Progenitor cell of endocrine pancreas (in vitro differentiated cells): ENCODE measurements at places on chromosomes 1 and 21. TPM values are rescaled to one million over a fixed set of nuclear protein-coding genes. Genes with fewer than 3 reads are reported as not detected.
A peak's percentile ranks its signal among the peaks of the same experiment; 100 is the strongest.

UTS2 gene
- total RNA-seq = not detected in 2 replicates

DNA sequence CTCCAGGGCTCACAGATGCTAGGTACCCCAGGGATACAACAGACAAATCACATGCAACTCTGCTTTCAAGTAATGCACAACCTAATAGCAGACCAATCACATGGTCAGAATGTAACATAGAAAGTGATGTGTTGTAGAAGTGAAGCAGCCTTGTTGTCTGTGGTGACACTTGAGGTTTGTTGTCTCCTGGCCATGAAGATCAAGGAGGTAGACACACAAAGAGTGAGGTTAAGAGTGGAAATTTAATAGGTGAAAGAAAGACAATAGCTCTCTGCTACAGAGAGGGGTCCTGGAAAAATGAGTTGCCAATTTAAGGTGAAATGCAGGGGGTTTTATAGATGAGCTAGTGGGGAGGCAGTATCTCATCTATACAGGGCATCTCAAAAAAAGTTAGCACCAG is 2.5 kb upstream of the TMEM9 start:
- no peak for DNase-seq

DNA sequence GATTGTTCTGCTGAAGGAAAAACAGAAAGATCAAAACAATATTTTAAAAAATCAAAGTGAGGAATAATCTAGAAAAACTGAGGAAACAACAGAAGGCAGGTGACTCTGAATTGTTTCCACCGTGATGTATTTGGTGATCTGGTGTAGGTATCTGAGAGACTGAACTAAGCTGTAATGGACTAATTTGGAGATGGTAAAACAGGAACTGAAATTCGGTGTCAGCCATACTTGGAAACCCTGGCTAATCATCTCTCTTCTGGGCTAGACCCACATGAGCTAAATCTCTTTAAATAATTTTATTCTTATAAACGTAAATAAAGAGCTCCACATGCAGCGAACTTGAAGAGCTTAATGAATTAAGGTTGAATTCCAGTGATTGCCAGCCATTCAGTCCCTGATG is 1226.1 kb downstream of the NCAM2 start:
- no peak for DNase-seq

GRCh38 chr1:101820071-101820470 is 176.7 kb downstream of the OLFM3 start:
- peak; percentile 12 for DNase-seq

SMG5 gene
- 114 TPM in 2 replicates for total RNA-seq

GRCh38 chr1:112399456-112399855 is 3.4 kb downstream of the CTTNBP2NL start:
- no peak for DNase-seq

- DNase-seq = no peak
Observed at GRCh38 chr1:37021502-37021901, 12.8 kb downstream of the GRIK3 start.

- DNase-seq = no peak
Observed at GRCh38 chr1:193237381-193237978, 51.1 kb upstream of the B3GALT2 start.

- DNase-seq = no peak
Observed at GRCh38 chr1:147273409-147274336, 31.2 kb downstream of the CHD1L start.

MYOM3 gene
- 0.62 and 0.84 TPM in 2 replicates for total RNA-seq

S100B gene
- not detected in 2 replicates for total RNA-seq

- no peak for DNase-seq
Observed at GRCh38 chr1:107787299-107787698, 177.7 kb downstream of the VAV3 start.

IL20 gene
- total RNA-seq = not detected in 2 replicates

NTMT2 gene
- not detected in 2 replicates for total RNA-seq

BTBD8 gene
- total RNA-seq = 7.7 and 8.2 TPM in 2 replicates

- DNase-seq = no peak
Observed at GRCh38 chr21:27419153-27419552, 452.3 kb upstream of the ADAMTS5 start.

DNA sequence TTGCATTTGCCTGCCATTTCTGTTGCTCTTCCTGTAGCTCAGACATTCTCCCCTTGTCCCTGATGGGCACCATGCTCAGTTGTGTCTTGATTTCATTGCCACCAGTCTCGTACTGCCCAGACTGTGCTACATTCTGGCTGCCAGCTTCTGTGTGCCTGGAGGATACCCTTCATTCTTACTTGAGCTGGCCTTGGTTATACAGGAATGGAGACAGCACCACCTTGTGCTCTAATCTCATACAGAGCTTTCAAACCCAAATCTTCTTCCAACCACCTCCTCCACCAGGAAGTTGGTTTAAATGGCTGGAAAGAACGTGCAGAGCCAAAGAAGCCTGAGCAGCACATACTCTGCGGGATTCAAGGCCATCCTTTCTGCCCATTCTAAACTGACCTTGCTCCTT is 165.3 kb downstream of the SLC35F3 start:
- DNase-seq = no peak

DNA sequence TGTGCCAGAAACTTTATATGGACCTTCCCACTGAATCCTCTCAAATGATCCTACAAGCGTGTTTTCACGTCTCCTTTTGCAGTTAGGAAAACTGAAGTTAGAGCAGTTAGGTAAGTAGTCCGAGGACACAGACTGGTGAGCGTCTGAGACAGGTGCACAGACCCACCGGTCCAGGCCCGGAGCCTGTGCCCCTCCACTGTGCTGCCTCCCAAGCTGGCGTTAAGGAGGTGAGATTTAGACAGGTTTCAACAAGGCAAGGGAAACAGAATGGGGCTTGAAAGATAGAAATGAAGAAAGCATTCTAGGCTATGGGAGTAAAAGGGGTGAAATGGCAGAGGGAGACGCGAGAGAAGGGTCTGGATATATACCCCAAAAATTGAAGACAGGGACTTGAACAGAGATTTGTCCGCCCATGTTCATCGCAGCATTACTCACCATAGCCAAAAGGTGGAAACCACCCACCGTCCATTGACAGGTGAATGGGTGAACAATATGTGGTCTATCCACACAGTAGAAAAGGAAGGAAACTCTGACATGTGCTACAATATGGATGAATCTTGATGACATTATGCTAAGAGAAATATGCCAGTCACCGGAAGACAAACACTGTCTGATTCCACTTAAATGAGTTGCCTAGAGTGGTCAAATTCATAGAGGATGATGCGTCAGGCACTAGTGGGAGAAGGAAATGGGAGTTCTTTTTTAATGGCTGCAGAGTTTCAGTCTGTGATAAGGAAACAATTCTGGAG is 15.7 kb upstream of the PKP1 start:
- DNase-seq = no peak

AMY2A gene
- total RNA-seq = not detected in 2 replicates

- DNase-seq = no peak
Observed at GRCh38 chr1:156707417-156708217, 2.2 kb upstream of the CRABP2 start.

TBX15 gene
- not detected in 2 replicates for total RNA-seq

- DNase-seq = no peak
Observed at GRCh38 chr1:41918450-41919043, at the start of gene HIVEP3. Gene HIVEP3 (minus strand): TSS chr1:41918922.

COL11A1 gene
- 2.3 and 2.4 TPM in 2 replicates for total RNA-seq

GRCh38 chr1:19437891-19438294 is 47.4 kb downstream of the CAPZB start:
- DNase-seq = no peak

- DNase-seq = peak; percentile 84
Observed at GRCh38 chr1:2205191-2205952, 10.8 kb upstream of the FAAP20 start.

DNA sequence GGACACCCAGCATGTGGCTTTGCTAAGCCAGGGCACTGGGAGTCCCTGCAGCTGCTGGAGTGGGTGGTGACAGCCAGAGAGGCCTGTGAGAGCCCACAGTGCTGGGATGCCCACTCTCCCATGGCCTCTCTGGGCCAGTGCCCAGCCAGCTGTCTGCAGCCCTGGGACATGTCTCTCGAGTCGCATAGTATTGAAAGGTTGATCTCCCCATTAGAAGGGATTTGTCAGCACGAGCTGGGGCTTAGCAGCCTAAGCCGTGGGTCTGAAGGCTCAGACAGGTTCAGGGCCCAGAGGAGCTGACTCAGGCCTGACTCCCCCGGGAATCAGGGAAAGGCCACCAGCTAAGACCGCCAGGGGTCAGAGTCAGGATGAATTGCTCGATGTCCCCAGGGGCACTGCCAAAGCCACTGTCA is 53.5 kb downstream of the FOXD2 start:
- DNase-seq = no peak

GRCh38 chr1:88647749-88648415 is 36.2 kb upstream of the PKN2 start:
- no peak for DNase-seq

CD164L2 gene
- not detected in 2 replicates for total RNA-seq

- DNase-seq = no peak
Observed at GRCh38 chr21:15164678-15165303, 100.0 kb upstream of the NRIP1 start.

BCL10 gene
- total RNA-seq = 19.9 and 20.9 TPM in 2 replicates

GRCh38 chr1:30877205-30877912 is 31.2 kb downstream of the SDC3 start:
- no peak for DNase-seq

- no peak for DNase-seq
Observed at GRCh38 chr1:6126028-6126427, 54.1 kb downstream of the CHD5 start.

GRCh38 chr1:116434849-116435248 is 61.8 kb downstream of the ATP1A1 start:
- no peak for DNase-seq

GRCh38 chr1:201595381-201595780 is 56.5 kb downstream of the NAV1 start:
- DNase-seq = no peak

- no peak for DNase-seq
Observed at GRCh38 chr1:167716000-167716271, 5.8 kb upstream of the MPZL1 start.

RHEX gene
- not detected in 2 replicates for total RNA-seq

- DNase-seq = no peak
Observed at GRCh38 chr1:222792744-222793143, 22.1 kb upstream of the DISP1 start.

DNA sequence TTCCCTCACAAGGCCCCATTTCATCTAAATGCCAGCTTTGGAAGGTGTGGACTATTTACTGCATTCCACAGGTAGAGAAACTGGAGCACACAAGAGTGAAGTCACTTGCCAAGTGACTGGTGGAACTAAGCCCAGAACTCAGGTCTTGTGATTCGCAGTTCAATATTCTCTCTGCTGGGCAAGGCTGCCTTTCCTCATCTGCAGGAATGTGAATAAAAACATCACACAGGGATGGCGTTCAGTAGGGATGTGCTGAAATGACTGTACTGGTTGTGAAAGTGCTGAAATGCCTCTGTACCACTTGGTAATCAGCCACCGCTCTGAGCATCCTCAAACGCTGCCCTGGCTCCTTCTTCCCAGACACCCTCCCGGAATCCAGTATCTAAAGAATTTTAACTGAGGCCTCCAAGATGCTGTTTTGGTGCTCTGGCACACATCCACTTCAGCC is 145.6 kb downstream of the HIVEP3 start:
- no peak for DNase-seq

- no peak for DNase-seq
Observed at GRCh38 chr1:4529446-4530165, 124.8 kb upstream of the AJAP1 start.

GRCh38 chr1:199124351-199124750 is 485.5 kb downstream of the PTPRC start:
- DNase-seq = no peak

SELENBP1 gene
- total RNA-seq = 56.2 and 57.0 TPM in 2 replicates

DNA sequence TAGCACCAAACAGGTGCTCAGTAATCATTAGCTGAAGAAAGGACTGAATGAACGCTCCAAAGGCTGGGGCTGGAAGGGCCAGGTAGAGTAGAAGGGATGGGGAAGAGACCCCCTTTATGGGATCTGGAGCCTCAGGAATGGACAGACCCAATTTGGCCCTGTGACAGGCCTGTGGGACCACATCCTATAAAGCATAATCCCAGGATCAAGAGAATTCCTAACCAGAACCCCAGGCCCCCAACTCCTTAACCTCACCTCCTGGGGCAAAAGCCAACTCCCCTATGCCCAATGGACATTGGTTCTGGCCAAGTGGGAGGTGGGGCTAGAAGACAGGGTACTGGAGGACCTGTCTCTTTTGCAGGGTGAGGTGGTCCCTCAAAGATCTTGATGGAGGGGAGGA is 9.2 kb downstream of the HPCAL4 start:
- no peak for DNase-seq

ARHGEF19 gene
- total RNA-seq = 146 and 151 TPM in 2 replicates

- DNase-seq = no peak
Observed at GRCh38 chr1:208654241-208654640, 410.1 kb upstream of the PLXNA2 start.

HHIPL2 gene
- 0.27 and 0.57 TPM in 2 replicates for total RNA-seq

GRCh38 chr1:202245391-202245790 is 51.8 kb downstream of the LGR6 start:
- DNase-seq = no peak

DNA sequence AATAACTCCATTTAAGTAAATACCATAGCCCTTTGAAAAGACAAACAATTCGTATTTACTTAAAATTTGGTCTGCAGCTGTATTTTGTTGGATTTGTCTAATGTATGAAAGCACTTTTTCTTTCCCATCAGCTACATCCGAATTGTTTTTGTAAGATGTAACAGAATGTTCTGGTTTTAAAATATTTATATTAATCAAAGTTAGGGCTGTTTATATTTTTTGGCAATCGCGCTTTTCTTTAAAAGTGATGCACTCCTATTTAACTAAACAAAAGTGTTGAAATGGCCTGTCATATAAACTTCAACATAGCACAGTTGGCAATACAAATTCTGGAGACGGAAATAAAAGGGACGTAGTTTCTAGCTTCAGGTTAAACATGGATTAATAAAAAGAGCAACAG is 216.3 kb upstream of the ADGRL2 start:
- DNase-seq = no peak

DNA sequence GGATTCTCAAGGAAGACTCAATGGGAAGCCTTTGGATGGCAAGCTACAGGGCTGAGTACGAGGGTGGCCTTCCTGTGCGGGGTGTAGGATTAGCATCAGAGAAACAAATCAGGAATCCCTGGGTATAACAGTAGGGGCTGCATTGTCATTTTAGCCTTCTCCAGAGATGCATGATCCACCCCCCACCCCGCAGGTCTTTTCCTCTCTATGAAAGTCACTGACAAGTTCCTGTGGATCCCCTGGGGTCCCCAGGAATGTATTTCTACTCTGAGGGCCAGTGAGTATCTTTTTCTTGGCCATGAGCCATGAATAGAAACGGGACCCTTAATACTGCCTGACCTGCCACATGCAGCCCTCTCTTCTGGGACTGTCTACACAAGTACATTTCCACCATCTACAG is 473.0 kb upstream of the VAMP3 start:
- DNase-seq = no peak
